ENCODE measurements at places on chromosomes 11 and 22. TPM values are rescaled to one million over a fixed set of nuclear protein-coding genes. Genes with fewer than 3 reads are reported as not detected.
A peak's percentile ranks its signal among the peaks of the same experiment; 100 is the strongest.

DNA sequence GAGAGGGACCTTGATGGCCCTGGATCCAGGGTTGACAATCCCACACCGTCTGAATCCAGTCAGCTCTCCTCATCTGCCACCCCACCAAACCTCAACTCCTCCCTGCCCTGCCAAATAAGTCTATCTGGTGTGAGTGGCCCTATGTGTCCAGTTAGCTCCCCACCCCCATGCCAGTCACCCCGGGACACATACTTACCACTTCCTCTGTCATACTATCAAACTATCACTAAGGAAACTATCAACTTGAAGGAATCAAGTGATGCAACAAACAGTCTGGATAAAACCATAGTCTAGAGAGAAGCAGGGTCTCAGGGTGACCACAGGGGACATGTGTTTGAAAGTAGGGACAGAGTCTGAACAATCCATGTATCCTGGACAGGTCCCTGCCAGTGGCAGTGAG, 13.2 kb upstream of the CSF2RB start:
- no peak for DNase-seq

DNA sequence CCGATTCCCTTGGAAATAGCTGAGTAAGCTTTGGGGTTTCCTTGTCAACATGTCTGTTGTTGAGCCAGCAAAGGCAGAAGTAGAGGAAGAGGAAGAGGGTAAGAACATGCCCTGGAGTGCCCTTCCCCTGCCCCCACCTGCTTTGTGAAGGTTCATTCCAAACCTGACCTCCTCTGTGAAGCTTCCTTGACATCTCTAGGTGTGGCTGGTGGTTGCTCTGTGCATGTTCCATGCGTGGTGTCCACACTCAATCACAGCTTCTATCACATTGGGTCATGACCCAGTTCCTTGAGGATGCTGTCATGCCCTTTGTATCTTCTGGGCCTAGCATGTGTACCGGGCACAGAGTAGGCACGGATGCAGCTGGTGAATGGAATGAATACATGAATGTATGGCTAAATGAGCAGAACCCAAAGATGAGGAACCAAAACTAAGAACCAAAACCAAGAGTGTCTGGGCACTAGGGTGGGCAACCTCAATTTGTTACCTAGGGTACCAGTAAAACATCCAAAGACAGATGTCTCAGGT, 23.7 kb upstream of the FXYD6 start:
- DNase-seq, result no peak

GRCh38 chr11:57154739-57155138, 27.0 kb upstream of the LRRC55 start:
- no peak for DNase-seq

Gene NLRP14
- not detected for total RNA-seq

Gene TRMT112
- total RNA-seq, result 366 TPM

DNA sequence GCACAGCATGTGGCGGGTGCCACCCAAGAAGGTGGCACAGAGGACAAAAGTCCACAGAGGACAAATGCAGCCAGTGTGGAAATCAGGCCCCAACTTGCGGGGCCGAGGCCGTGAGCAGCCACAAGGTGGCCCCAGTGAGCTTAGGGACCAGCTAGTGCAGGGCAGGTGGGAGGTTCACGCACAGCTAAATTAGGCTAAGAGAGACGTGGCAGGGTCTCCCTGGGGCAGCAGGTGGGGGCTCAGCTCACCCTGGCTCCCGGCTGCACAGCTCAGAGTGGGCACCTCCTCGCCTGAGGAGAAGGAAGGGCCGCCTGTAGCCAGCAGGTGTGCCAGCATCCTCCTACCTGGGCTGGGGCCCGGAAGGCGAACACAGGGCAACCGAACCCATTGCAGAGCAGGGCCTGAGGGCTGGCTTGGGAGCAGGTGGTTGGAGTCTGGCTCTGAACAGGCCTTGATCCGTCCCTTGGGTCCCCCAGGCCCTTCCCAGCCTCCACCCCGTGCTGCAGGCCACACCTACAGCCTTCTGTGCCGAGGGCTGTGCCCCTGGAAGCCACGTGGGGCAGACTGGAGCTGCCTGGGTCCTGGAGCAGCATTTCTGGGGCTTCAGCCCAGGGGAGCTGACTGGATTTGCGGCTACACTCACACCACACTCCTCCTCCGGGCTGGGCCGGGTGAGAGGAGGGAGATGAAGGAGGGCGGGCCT, 26.1 kb upstream of the CELSR1 start:
- peak; percentile 36 for DNase-seq

- no peak for DNase-seq
These were observed 18.3 kb downstream of the JAML start for GRCh38 chr11:118206391-118207031.

Gene CRACR2B
- 1.3 TPM for total RNA-seq

GRCh38 chr22:48354096-48354495, 1473.6 kb downstream of the BRD1 start:
- DNase-seq, result no peak

Data from LHCN-M2 (cell line).